ENCODE measurements at places on chromosomes 11 and 22.

DNA sequence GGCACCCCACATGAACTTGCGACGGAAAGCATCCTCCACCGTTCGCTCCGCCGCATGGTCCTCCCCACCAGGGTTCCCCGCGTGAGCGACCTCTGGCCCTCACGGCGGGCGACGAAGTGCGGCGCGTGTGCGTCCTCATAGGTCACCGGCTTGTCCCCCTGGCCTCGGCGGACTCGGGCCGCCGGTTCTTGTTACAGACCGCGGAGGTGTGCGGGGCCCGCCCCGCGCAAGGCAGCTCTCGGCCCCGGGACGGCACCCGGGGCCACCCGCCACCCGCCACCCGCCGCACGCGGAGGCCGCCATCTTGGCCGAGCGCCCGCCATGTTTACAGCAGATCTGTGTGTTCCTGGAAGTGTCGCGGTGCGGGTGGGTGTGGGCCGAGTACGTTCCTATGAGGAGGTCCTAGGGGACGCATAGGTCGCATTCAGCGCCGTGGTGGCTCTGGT is 3.5 kb upstream of the IFITM2 start:
- DNase-seq: peak; percentile 27

- DNase-seq: peak; percentile 69
Measured at GRCh38 chr11:126194121-126194543, 17.3 kb downstream of the RPUSD4 start.

DNA sequence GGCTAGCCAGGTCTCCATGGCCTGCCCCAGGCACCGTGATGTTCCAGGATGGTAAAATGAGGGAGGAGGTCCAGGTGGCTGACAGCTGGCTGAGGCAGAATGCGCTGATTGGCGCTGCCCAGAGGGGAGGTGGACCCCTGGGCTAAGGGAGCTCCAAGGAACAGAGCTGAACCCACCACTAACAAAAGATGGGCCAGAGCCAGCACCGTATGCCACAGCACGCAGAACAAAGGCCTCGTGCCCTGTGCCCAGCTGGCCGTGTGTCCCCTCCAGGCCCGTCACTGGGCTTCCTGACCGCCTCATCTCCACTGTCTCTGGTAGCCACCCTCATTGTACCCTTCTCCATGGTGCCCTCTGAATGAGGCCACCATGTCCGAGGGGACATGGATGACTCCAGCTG is 19.6 kb upstream of the PRODH start:
- DNase-seq: no peak

- peak; percentile 22 for DNase-seq
Measured at GRCh38 chr11:497565-498296, 9.3 kb downstream of the RNH1 start.

GRCh38 chr11:15826826-15827225 is 529.5 kb downstream of the SOX6 start:
- no peak for DNase-seq

DNA sequence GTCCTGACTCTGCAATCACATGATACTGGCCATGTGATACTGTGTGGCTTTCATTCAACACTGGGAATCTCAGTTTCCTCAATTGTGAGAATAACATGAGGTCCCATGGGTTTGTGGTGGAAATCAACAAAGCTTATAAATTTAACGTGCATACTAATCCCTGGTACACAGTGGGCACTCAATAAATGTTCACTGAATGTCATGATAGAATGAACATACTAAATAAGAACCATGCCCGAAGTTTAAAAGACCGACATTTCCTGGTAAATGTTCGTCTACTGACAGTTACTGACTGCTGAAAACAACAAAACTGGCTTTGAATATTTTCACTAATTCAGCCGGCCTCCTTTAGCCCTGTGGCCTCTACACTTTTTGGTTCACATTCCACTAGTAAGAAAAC is 62.3 kb upstream of the CCT8L2 start:
- no peak for DNase-seq

DNA sequence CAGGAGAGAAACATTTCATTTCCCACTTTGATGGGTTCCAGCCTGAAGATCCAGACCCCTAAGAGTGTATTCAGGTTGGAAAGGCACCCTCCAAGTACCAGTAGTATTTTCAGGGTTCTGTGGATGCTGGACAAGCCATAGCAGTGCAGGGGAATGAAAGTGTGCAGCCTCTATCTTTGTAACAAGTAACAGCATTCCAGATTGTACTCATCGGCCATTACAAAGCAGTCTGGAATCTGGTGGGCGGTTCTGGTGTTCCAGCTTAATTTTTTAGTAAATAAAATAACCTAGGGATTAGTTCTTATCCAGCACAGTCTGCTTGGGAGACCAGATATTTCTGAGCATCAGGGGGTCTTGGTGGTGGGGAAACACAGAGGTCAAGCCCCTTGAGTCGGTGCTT is 22.6 kb downstream of the APLNR start:
- DNase-seq: peak; percentile 40

All from right hindlimb (tissue), 1 donor.